ENCODE measurements at places on chromosomes 7 and 10.
A peak's percentile ranks its signal among the peaks of the same experiment; 100 is the strongest.

DNA sequence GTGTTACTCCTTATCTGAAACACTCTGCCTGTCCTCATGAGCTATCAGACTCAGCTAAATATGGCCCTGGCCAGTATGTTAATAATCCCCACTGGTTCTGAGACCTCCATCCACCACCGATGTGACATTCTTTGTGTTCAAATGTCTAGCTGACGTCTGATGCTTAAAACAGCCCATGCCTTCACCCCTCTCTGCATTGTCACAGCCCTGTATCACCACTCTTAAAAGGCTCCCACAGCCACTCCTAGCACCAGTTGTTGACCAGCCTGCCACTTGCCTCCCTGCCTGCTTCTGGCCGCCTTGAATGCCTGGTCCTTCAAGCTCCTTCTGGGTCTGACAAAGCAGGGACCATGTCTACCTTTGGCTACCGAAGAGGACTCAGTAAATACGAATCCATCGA is at the start of gene LMOD2:
TSS of gene LMOD2 (plus strand) at position 253 of the 400 bp plus-strand sequence. CDS start at position 351, 98 bp downstream.
- no peak for DNase-seq

DNA sequence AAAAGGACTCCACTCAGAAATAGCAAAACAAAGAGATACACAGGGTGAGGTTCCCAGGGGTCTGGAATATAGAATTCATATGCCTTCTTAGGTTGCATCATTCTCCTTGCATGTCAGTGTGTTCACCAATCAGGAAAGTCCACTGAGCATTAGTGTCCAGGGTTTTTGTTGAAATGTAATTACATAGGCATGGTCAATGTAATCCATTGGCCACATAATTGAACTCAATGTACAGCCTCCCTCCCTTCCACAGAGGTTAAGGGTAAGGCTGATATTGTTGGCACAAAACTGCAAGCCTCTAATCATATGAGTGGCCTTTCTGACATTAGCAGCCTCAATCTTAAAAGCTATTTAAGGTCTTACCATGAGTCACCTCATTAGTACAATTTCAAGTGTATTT is 736.1 kb upstream of the VSTM2A start:
- no peak for DNase-seq

DNA sequence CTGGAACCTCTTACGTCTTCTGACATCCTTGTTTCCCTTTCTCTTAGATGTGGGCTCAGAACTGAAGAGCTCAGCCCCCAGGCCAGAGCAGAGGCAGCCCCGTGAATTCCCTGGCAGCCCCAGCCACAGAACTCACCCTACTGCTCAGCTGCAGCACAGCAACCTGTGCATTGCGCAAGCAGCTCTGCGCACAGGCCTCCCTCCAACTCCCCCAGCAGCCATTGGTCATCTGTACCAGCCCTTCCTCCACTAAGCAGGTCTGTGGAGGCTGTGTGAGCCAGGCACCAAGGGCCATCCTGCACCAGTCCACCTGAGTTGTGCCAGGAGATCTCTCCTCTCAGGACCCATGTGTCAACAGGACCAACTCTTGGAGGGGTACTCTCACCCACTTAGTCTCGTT is 54.5 kb downstream of the ZNF33B start:
- DNase-seq, result no peak

DNA sequence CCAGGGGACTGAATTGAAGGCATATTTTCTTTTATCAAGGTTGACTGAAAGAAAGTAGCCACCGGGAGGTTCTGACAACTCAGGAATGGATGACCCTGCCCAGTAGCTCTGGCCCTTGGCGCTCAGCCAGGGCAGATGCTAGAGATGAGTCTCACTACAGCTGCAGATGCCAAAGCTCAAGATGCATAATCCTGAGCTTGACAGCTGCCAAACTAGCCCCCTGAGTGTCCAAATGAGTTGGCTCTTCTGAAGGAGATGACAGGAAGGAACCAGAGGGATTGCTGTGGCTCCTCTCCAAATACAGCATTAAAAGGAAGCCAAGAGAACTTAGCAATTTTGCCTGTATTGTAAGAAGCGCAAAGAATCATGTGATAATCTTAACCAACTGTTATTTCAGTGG is 78.4 kb downstream of the NXPH1 start:
- no peak for DNase-seq

- DNase-seq, result no peak
Measured at GRCh38 chr10:62084451-62084850, 183.0 kb downstream of the ARID5B start.

DNA sequence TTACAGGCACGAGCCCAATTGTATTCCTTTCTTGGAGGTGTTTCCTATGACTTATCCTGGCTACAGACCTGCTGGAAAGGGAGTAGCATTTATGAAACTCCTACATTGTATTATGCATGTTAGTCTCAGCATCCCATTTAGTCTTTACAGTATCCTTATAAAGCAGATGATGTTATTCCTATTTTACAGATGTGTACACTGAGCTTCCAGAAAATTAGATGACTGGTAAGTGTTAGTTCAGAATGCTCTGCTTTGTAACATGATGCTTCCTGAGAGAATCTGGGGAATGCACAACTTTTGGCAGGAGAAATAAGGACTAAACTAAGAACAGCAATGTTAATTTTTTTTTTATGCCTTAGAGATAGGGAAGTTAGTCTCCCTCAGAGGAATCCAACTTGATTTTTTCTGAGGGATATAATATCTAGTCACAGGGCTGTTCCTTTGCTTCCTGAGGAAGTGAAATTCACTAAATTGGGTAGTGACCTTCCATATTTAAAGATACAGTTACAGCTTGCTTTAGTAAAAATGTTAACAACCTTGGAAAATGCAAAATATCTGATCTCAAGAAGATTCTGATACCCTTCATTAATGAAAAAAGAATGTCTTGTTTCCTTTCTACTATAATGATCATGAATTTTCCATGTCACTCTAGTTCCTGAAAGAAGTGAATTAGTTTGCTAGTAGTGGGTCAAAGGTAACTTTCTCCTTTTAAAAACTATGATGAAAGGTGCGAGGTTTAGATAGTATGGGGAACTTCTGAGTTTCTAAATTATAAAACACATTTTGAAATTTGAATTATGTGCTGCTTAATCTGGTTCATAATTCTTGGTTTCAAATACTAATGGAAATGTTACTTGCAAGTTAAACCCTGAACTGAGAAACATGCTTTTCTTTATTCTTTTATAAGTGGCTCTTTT is 194.0 kb upstream of the PRPS1L1 start:
- no peak for DNase-seq

DNA sequence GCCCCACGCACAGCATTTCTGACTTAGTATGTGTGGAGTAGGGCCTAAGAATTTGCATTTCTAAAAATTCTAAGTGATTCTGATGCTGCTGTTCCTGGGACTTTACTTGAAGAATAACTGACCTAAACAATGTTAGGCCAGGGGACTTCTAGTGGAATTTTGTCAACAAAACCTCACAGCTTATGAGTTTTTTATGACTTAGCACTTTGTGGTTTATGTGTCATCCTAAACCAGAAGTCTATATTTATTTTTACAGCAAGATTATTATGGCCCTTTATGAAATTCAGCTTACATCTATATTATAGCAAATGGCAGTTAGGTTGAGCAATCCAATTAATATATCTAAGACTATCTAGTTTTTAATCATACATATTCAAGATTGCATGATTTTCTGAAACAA is 24.6 kb upstream of the BET1 start:
- DNase-seq, result no peak

- no peak for DNase-seq
Measured at GRCh38 chr10:24894309-24894708, 58.1 kb downstream of the PRTFDC1 start.

GRCh38 chr10:61974601-61975390 is 73.3 kb downstream of the ARID5B start:
- DNase-seq, result no peak

DNA sequence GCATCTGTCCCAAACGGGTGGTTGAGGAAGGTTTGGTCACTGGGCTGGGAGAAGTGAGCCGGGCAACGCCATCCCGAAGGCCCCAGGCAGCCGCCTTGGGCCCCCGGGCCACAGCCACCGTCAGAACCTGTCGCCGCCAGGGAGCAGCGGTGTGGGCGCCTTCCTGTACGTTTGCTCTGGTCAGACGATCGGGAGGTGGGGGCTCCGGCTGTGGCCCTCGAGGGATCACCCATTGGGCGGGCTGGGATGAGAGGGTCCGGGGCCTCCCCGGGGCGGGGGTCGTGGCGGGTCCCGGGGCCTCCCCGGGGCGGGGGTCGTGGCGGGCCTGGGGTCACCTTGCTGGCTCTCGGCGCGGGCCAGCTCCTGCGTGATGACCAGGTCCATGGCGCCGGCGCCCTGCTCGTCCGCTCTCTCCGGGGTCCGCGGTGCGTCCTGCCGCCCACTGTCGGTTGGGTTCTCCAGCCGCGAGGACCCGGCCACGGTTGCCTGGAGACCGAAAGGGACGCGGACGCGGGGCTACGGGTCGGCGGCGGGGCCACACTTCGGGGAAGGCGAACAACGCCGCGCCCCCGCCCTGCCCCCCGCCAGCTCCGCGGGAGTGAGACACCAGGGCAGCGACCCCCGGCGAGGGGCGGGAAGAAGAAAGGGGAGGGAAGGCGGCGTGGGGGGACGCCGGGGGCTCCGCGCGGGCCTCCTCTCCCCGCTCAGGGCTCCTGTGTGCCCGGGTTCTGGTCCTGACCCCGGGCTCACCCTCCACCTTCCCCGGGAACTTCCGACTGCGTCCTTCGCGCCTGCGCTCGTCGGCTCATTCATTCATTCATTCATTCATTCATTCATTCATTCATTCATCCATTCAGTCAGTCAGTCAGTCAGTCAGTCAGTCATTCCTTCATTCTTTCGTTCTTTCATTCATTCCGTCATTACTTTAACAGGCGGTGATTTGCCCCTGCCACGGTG is at the start of gene CFAP46:
TSS of gene CFAP46 (minus strand) at position 470 of the 957 bp plus-strand sequence. CDS start at position 384, 86 bp downstream.
- DNase-seq, result peak; percentile 92

- DNase-seq, result no peak
Measured at GRCh38 chr10:88073682-88074081, 210.3 kb downstream of the PTEN start.

- no peak for DNase-seq
Measured at GRCh38 chr10:8073691-8074416, 19.4 kb downstream of the GATA3 start.

GRCh38 chr7:103651593-103652377 is 205.8 kb upstream of the SLC26A5 start:
- DNase-seq, result no peak

DNA sequence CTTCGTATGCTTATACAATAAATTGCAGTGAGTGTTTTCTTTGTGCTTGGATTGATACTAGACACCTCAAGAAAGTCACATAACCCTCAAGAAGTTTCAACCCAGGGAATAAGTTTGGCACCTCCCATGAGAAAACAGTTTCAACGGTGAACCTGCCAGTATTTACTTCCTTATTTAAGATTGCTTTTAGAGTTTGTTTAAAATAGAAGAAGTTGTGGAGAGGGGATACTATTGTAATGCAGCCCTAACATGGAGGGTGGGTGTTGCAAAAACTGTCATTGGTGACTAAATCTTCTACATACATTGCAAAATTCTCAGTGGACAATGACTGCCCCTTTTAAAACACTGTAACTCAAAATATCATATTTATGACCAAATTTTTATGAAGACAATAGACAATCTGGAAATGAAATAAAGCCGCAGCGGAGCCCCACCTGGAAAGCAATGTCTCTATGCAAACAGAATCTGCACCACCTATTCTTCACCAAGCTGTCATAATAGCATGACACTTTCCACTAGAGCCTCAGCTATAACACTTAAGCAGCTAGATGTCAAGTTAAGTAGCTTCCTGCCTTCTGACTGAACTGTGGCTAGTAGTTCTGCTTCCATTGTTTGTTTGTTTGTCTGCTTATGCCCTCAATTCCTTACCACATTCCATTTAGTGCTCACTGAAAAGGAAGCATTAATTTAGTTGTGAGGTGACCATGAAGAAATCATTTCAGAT is 98.2 kb downstream of the MDFIC start:
- no peak for DNase-seq

DNA sequence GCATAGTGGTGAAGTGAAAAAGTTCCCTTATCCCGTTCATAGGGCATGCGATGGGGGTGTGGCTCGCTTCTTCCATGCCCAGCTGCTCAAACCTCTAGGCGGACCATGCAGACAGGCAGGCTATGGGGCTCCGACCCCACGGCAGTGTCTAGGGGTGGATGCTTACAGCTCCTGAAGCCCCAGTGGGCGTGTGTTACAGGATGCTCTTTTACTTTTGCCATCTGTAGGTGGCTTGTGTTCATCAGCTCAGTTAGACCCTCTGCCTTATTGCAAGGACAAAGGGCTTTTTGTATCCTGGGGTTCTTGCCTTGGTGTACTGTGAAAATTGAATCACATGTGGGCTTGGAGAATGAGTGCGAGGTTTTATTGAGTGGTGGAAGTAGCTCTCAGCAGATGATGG is at the start of gene MYL10:
TSS of gene MYL10 (minus strand) at position 126 of the 400 bp plus-strand sequence. CDS start 178 bp downstream, outside the sequence.
- DNase-seq, result no peak

Data from iPS-NIHi11 (cell line).